Suppressor macrophage treated with lipopolysaccharide for 1 hour (primary cell): ENCODE measurements at places on chromosomes 7 and 10.
A peak's percentile ranks its signal among the peaks of the same experiment; 100 is the strongest.

DNA sequence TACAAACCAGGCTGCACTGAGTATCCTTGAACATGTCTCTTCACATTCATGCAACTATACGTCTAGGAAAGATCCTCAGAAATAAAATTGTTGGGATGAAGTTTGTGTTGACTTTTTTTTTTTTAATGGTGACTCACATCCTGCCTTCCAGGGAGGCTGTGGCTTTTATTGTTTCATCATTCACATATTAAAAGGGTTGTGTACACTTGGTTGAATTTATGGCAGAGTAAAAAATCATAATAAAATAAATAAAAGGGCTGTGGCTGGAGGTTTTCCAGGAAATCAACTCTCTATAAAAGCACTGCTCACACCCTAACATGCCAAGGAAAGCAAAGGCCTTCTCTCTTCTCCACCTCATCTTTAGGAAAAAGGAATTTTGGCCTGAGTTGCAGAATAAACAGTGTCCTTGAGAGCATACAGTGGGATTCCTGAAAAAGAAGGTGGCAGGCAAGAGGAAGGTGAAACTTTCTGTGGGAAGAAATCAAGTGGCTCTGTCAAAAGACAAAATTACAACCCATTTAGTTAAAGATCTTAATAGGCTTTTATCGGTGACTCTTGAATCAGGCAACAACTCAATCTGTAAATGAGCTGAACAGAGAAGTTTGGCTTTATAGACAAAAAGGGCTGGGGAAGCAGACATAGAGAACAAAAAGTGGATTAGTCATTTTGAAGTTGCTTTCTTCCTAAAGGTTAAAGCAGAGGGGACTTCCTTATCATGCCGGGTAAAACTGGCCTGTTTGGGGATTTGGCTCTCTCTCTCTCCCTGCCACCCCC is 41.6 kb upstream of the FHIP2A start:
- peak; percentile 10 for DNase-seq

DNA sequence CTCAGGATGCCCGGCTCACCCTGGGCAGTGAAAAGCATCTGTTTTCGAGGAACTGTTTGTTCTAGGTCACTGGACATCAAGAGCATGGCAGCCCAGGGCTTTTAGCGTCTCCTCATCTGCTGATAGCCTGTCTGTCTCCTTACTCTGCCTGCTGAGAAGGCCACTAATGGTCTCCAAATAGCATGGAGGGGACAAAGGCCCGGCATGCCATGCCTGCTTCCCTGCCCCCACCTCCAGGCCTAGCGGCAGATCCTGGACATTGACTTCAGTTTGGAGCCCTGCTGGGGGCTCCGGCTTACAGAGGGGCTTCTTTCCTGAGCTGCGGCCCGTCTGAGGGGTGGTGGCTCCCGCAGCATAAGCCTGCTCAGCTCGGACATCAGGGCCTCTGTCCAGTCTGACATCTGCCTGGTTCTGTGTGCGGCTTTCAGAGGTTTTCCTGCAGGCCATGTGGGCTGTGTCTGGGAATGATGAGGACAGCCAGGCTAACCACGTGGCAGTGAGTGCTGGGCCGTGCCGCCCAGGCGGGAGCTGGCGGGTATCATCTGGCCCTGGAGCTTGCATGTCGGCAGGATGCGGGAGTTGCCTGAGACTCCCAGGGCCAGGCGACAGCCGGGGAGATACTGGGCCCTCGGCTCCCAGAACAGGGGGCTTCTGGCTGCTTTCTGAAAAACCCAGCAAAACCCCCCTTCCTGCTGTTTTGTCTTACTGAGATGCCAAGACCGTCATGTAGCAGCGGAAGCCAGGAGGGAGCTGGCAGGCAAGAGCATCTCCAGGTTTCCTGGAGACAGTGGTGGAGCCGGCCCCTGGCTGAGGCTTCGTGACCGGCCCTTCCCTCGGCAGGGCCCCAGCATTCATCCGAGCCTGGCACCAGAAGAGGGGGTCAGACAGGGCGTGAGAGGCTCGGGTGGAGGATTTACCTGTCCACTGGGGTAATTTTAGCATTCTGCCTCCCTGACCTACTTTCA is 9.2 kb downstream of the PFKFB3 start:
- peak; percentile 38 for DNase-seq

GRCh38 chr7:106247841-106248240 is 36.9 kb downstream of the NAMPT start:
- DNase-seq, result no peak

GRCh38 chr10:1130226-1130625 is 74.0 kb downstream of the WDR37 start:
- no peak for DNase-seq

GRCh38 chr7:31938650-31939049 is 131.6 kb downstream of the PDE1C start:
- no peak for DNase-seq

DNA sequence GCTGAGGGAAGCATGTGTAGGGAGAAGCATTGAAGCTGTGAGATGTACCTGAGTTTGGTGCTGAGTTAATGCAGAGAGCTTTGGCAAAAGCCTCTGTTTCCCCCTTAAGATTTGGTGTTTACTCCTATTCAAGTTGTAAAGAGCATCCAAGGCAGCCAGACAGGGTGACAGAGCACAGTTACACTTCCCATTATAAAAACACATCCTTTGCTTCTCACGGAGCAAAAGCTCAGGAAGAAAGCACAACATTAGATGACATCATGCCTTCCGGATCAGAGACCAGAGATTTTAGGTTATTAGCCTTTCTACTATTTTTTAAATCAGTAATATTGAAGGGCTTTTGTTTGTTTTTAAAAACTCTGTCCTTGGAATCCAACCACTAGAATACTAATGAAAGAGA is 182.9 kb downstream of the DOCK4 start:
- no peak for DNase-seq

DNA sequence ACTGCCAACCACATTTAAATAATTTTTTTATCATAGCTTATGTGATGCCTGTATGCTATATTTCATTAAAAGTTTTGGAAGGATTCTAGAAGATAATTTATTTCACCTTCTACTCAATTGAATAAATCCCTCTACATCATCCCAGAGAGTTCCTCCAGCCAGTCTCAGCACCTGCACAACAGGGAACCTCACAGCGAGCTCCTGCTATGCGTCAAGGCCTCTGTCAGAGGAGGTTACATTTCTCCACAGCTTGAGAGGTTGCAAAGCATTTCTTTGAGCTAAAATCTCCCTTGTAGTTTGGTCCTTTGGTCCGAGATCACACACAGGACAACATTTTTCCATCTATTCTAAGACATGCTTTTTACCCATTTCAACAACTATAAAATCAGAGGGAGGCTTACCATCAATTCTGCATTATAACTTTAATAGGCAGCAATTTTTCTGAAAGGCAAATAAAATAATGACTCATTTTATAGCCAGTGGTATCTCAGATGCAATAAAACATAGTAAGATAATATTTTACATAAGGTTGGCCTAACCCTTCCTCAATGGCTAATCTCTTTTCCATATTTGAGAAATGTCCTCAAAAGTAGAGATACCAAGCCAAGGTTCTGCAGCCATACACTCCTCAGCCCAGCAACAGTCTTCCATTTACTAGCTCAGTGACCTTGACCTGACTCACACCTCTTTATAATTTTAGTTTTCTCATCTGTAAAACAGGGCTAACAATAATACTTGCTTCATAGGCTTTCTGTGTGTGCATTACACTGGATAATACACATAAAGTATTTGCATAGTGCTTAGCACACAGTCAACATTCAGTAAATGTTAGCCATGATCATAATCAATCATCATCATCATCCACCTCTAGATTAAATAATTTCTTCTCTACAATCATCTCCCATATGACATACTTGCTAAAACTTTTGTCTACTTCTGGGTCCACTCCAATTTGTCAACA is 68.8 kb downstream of the DOCK4 start:
- DNase-seq, result no peak

- no peak for DNase-seq
These were observed 18.0 kb downstream of the RRP12 start for GRCh38 chr10:97383159-97383558.

DNA sequence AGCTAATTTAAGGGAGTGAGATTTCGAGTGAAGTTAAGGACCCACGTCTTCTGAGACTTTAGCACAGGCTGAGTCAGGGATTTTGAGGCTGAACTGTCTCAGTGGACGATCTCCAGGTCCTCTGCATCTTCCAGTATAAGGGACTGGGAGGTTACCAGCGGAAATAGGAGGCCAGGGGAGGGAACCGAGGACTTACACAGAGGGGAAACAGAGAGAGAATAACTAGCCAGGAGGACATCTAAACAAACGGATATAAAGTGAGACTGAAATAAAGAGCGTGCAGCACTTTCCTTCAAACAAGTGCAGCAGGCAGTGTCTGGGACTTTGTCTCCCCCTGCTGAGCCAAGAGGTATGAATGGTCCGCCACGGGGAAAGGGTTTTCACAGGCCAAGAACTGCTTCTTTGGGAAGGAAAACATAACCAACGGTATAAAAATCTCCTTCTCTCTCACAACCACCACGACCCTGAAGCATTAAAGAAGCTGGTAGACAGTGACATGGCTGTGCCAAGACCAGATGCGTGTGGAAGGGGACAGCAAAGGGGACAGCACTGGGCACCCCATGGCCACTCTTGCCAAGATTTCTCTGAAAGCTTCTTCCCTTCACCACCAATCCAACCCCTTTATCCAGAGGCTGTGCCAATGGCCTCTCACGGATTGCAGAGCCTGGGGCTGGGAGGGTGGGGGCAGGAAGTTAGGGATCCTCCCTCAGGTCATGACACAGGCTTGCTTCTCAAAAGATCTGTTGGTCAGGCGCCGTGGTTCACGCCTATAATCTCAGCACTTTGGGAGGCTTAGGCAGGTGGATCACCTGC is 72.0 kb downstream of the SLC37A3 start:
- DNase-seq, result peak; percentile 83
